ENCODE measurements at places on chromosomes 7 and 10.

GRCh38 chr10:8543361-8544056 is 489.0 kb downstream of the GATA3 start:
- no peak for DNase-seq

GRCh38 chr7:8134089-8134733 is 127.8 kb downstream of the ICA1 start:
- DNase-seq, result peak; percentile 81

GRCh38 chr10:116269619-116270018 is 3.4 kb downstream of the GFRA1 start:
- no peak for DNase-seq

DNA sequence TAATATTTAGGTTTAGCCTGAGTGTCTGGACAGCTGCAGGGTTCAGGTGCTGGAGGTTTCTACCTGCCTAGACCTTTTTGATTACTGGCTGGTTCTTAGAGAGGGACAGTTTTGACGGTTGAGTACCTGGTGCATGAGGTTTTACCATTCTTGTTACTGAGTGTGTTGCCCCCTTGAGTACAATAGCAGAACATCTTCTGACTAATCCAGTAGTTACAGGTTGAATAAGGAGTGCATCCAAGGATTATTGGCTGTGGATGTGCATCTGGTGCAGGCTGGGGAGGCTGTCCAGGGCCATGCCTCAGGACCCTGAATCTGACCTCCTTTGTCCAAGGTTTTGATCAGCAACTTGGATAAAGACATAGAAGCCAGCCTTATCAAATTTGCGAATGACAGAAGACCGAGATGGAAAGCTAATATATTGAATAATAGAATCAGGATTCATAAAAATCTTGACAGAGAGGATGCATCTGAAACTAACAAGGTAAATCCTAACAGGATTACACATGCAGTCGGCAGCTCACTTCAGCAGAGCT is 23.1 kb downstream of the PLPP4 start:
- DNase-seq, result no peak

DNA sequence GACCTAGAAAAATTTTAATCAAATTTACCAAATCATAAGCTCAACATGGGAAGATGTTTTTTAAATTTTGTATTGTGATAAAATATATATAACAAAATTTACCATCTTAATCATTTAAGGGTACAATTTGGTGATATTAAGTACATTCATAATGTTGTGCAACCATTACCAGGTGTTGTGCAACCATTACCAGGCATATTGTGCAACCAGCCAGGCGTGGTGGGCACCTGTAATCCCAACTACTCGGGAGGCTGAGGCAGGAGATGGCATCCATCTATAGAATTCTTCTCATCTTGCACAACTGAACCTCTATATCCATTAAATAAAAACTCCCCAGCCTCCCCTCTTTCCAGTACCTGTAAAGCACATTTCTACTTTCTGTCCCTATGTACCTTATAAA is 124.5 kb upstream of the SLC13A1 start:
- DNase-seq, result no peak

GRCh38 chr7:94907026-94907810 is at the start of gene PPP1R9A:
Gene PPP1R9A, plus strand, starts transcription at chr7:94907594. Its CDS starts 2,520 bp downstream, at chr7:94910114.
- DNase-seq, result no peak

GRCh38 chr7:139825666-139826290 is 3.3 kb upstream of the TBXAS1 start:
- no peak for DNase-seq

GRCh38 chr10:26725837-26726727 is 28.6 kb downstream of the PDSS1 start:
- DNase-seq, result peak; percentile 80

GRCh38 chr10:76398043-76398710 is 966.8 kb downstream of the LRMDA start:
- no peak for DNase-seq

DNA sequence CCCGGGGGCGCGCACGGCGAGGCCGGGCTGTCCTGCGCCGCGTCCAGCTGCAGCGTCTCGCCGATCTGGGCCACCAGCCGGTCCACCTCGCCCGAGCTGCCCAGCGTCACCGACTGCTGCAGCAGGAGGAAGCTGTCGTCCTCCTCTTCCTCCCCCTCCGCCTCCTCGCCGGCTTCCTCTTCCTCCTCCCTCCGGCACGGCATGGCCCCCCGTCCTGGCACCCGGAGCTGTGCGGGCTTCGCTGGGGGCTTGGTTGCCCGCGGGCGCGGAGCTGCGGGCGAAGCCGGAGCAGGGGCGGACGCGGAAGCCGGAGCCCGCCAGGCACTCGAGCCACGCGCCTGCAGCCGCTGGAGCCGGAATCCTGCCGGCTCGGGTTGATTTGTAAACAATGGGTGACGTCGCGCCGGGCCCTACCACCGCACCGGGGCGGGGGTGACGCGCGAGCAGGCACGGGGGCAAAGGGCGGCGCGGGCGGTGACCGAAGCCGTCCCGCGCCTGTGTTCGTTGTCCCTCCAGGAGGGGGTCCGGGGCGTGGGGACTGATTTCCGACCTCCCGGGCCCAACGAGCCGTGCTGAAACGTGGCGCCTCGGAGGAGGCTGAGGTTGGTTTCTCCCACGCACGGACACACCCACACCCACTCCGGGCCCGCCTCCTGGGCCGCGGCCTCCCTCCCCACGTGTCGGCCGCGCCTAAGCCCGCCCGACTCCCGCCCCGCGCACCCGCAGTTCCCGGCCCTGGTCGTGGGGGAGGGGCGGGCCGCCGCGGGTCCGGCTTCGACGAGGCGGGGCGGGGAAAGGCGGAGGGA is at the start of gene FRAT2:
Gene FRAT2, minus strand, starts transcription at position 360 of the 806 bp plus-strand sequence. Its CDS starts 157 bp downstream, at position 203.
- peak; percentile 96 for DNase-seq

DNA sequence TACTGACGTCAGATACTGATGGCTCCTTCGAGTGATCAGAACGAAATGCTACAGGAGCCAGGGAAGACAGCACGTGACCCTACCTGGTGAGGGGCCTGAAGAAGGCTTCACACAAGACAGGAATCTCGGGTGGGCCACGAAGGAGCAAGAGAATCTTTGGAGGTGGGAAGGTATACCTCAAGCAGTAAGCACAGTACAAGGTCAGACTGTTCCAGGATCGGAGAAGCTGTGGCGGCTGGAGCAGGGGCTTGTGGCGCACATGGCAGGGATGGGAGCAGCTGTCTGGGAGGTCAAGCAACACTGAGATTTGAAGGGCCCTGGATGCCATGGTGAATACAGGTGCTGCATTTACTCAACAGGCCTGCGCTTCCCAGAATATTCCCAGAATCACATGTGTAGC is 45.4 kb downstream of the C10orf143 start:
- no peak for DNase-seq

DNA sequence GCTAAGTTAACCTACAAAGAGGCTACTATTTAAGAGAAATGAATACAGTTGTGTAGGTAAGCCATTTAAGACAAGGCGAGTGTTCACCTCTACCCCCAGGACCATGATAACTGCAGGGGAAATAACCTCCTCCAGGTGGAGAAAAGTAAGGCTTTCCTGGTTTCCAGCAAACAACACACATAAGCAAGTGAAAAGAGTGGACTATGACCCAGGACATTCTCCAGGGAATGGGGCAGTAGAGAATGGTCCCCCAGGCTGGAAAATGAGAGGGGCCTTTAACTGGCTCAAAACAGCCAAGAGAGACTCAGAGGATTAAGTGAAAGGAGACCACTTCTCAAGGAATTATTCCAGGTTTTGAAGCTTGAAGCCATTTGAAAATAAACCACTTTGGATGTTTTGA is 101.0 kb upstream of the GJD4 start:
- DNase-seq, result no peak

GRCh38 chr10:101716891-101717659 is 22.1 kb upstream of the FBXW4 start:
- peak; percentile 65 for DNase-seq

DNA sequence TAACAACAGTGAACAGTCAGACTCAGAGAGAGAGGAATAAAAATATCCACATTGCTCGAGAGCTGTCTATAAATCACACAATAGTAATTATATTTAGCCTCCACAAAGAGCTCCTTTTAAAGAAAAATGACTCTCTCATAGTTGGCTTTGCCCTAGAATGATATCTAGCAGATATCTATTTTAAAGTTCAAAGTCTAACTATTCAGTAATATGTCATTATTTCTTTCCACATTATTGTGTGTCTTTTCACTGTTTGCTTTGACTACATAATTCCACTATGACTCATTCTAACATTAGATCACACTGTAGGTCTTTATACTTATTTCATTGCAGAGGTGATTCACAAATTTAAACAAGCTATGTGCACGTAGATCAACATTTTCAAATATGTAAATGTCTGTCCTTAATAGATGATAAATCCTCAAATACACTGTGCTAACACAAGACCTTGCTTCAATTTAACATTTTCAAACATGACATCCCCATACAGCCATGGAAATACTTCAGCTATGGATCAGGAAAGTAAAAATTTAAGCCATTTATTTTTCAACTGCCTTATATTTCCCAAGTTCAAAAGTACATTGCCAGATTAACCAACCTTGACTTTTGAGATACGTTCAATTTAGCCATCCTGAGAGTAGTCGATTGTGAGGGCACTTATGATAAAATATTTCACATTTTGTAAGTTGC is 99.9 kb upstream of the AKR1E2 start:
- DNase-seq, result no peak

- DNase-seq, result no peak
These were observed 382.0 kb upstream of the ADARB2 start for GRCh38 chr10:2119316-2119715.

GRCh38 chr10:129339841-129340240 is 127.2 kb upstream of the MGMT start:
- DNase-seq, result no peak

GRCh38 chr7:2651847-2652735 is 20.3 kb downstream of the TTYH3 start:
- no peak for DNase-seq

- DNase-seq, result peak; percentile 73
These were observed 961 bp downstream of the SCRN1 start for GRCh38 chr7:29988424-29989256.

GRCh38 chr10:130424418-130424817 is 288.2 kb downstream of the GLRX3 start:
- DNase-seq, result no peak

GRCh38 chr10:119536508-119537025 is 6.0 kb downstream of the RGS10 start:
- no peak for DNase-seq

DNA sequence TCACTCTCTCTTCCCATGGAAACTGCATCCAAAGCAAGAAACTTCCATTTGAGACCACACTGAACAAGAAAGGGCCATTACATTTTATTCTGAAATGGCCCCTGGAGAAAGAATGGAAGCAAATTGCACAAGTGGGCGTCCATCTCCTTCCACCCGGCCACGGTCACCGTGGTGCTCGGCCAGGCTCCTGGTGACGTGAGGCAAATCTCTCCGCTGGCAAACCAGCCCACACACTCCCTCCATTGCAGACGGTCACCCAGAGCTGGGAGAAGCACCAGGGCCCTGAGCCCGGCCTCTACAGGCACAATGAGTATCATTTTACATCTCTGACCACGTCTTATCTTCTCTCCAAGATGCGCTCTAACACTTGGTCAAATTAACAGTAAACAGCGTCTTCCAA is 126.1 kb upstream of the FAM20C start:
- no peak for DNase-seq

Data from activated CD4-positive, alpha-beta T cell treated with anti-CD3 and anti-CD28 coated beads, Interleukin-2, amount 10 ng/mL, durations not matched to agents 24 days and 14 days (primary cell).